Stimulated activated CD4-positive, alpha-beta T cell treated with anti-CD3 and anti-CD28 coated beads, TNF-alpha, amount 100 ng/mL, for 24 hours (primary cell): ENCODE measurements at places on chromosomes 11 and 22.

- DNase-seq, result no peak
Measured at GRCh38 chr11:130448416-130449309, at the start of gene ADAMTS15. TSS of gene ADAMTS15 (plus strand) at chr11:130448645. CDS start at chr11:130448974, 329 bp downstream.

GRCh38 chr11:9276571-9276970 is 11.4 kb upstream of the DENND5A start:
- no peak for DNase-seq

DNA sequence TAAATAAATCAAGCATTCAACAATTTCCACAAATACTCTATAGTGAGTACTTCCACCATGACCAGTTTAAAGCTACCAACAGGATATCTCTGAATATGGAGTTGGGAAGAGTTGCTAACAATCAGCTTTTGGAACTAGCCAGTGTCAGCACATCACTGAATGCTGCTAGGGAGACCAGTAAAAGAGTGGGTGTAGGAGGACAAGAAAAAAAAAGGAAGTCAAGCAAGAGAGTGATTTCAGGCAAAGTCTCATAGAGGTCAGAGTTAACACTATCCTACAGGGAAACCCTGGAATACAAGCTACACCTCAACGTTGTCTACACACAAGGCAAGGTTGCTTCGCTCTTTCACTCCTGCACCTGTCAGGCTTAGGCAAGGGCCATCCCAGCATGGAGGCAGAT is 24.2 kb downstream of the EIF3F start:
- DNase-seq, result no peak

- no peak for DNase-seq
Measured at GRCh38 chr11:488062-488461, 19.0 kb downstream of the RNH1 start.

- no peak for DNase-seq
Measured at GRCh38 chr11:2518111-2518982, 73.5 kb downstream of the KCNQ1 start.

DNA sequence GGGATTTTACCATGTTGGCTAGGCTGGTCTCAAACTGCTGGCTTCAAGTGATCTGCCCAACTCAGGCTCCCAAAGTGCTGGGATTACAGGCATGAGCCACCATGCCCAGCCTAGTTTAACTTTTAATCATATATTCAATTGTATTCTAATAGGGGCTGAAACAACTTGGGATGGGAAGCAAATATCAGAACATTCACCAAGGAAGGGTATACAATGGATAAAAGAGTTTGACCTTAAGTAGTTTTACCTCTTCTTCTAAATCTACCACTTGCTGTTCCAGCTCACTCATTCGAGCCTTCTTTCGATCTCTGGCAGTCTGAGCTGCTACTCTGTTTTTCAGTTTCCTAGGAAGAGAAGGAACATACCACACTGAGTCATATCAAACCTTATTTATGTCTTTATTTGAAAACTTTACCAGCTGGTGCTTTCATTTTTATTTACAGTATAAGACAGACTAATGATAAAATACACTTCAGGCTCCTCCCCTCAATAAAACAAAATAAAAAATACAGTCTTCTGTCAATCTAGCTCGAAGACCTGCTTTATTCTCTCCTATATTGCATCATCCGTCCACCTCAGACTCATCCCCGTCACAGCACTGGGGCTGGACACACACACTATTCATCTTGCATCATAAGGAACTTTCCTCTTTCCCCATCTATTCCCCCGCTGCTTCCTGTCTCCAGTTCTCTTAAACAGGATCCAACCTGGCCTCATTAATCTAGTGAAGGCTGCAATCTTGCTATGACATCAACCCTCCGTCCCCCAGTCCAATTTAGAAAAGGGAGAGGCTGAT is 1.4 kb downstream of the XBP1 start:
- no peak for DNase-seq

- DNase-seq, result no peak
Measured at GRCh38 chr11:130243816-130244215, 70.9 kb downstream of the ZBTB44 start.

DNA sequence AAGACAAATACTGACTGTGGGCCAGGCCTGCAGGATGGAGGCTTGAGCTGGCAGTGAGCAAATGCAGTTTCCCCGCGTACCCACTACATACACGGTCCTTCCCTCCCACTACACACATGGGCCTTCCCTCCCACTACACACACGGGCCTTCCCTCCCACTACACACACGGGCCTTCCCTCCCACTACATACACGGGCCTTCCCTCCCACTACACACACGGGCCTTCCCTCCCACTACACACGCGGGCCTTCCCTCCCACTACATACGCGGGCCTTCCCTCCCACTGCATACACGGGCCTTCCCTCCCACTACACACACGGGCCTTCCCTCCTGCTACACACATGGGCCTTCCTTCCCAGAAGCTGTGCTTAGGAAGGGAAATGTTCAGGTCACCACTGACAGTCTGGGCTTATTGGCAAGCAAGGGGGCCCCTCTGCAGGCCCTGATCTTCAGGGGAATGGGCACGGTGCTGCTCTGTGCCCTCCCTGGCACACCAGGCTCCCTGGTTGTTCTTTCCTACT is 10.8 kb downstream of the DNAL4 start:
- no peak for DNase-seq

GRCh38 chr11:1289211-1289935 is 20.1 kb downstream of the TOLLIP start:
- DNase-seq, result no peak

DNA sequence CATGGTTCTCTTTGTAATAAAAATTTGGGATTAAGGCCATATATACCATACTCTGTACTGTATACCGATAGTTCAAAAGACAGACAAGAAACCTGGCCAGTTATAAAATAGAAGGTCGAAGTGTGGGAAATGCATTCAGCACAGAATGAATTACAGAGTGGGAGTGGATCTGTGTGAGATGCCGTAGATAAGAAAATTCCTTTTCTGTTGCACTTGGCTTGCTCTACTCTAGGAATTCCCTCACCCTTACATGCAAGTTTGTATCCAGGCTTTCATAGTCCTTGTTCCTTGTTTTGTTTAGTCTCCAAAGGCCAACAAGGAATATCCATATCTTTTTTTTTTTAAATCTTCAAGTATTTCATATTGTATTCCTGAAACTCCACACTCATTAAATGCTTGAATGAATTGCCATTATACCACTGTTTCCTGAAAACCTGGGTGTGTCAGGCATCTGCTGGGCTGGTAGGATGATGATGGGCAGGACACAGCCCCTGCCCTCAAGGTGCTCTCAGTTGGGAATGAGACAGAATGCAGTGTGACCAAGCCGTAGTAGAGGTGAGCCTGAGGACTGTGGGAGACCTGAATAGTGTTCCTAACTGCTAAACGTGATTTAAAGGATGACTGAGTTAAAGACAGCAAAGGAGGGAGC is 53.5 kb downstream of the TEAD1 start:
- no peak for DNase-seq

DNA sequence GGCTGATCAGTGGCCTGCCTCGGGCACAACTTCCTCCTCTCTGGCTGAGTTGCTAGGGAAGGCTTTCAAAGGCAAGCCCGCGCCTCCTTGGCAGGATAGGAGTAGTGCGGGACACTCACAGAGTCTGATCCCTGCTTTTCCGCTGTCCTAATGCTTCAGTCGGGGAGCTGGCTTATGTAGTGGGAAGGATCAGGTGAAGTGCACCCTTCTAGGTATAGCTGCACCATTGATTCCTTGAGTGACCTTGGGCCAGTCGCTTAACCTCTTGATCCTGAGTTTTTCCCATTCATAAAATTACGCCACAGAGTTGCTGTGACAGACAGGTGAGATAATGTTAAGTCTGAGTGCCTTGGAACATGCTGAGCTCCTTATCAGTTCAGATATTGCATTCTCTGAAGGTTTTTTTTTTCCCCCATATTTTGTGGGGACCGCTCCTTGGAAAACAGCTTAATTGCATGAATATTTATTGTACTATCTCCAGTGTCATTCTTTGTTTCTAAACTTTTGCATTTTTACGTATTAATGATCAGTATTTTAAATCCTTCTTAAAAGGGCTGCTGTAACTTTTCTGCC is 961 bp downstream of the IPO7 start:
- DNase-seq, result no peak

DNA sequence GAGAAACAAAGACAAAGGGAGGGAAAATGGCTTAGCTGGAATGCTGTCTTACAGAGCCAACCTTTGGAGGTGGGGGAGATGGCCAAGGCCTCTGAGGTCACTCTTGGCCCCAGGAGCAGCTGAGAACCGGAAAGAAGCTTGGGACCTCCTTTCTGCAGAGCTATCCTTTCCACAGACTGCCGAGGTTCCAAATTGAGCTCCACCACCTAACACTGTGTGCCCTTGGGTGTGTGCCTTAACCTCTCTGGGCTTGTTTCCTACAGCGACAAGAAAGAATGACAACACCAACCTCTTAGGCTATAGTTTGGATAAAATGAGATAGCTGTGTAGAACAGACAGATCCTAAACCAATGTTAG is 23.2 kb downstream of the RTN4RL2 start:
- DNase-seq, result no peak

DNA sequence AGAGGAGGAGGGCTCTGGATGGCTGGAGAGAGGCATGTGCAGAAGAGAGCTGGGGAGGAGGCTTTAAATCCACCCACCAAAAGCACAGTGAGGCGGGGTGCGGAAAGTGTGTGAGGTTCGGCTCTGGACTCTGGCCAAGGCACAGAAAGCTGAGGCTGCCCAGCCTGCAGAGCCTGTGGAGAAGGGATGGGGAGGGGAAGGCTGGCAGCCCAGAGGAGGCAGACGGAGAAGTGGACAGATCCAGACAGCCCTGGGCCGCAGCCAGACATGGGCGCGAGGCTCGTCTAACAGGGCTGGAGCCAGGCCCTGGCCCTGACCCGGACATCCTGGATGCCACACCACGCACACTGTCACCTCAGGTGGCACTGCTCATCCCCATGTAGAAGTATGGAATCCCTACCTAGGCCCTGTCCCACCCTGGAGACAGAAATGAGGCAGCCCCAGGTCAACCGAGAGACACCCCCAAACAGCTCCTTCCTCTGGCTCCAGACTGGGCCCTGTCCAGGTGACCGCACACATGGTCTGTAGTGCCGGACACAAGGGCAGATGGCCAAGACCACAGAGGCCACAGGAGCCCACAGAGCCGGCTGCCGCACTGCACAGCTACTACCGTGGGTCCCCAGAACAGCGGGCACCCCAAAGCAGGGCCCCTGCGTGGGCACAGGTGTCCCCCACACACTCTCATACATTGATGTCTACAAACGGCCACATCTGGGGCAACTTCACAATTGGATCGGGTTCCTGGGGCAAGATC is 16.6 kb upstream of the MOB2 start:
- no peak for DNase-seq

DNA sequence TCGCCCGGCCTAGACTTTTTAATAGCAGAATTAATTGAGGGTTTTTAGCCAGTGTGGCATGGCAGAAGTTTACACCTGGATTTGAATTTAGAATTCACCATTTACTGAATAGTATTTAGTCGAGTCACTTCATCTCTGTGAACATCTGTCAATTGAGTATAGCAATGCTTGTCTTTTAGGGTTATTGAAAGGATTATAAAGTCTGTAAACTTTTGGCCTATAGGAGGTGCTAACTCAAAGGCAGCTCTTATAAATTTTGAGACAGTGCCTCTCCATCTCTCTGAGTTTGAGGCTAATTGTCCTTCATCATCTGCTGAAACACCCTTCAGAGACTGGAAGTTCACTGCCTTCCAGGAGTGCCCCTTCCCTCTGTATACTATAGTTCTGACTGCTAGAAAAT is 205.0 kb downstream of the NELL1 start:
- no peak for DNase-seq

- DNase-seq, result no peak
Measured at GRCh38 chr11:134070342-134070845, 1.5 kb downstream of the JAM3 start.

DNA sequence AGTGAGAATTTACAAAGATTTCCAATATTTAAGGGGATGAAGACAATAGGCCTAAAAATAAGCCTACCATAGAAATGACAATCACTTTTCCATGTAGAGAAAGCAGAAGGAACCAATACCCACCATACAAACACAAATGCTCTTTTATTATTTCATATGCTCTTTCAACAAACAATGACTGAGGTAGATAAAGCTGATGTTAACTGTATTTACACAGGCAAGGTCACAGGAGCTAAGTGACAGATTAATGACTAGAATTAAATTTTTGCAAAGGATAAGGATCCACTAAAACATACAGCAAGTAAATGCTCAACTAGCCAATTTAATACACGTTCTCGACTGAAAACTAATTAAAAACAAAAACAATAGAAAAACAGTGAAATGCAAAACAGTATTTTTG is 34.2 kb downstream of the PICALM start:
- DNase-seq, result no peak

DNA sequence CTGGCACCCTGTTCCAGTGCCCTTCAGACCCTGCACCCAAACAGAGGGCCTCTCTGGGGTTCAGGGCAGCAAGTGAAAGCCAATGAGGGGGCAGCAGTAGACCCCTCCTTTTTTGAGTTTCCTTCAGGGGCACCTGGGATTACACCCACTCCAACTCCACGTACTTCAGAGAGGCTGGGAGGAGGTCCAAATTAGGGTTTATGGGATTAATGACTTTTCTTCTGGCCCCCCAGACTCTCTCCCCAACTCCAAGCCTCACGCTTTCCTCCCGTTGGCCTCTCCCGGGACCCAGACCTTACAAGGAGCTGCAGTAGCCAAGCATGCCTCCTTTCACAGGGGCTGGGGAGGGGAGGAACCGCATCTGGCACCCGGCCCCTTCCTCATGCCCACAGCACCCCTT is 101.7 kb downstream of the NECTIN1 start:
- no peak for DNase-seq

GRCh38 chr11:128908391-128909246 is 17.5 kb downstream of the KCNJ5 start:
- no peak for DNase-seq

- DNase-seq, result no peak
Measured at GRCh38 chr22:23207729-23208393, 27.6 kb downstream of the BCR start.

- no peak for DNase-seq
Measured at GRCh38 chr22:17233348-17234043, 14.3 kb upstream of the ADA2 start.

- DNase-seq, result no peak
Measured at GRCh38 chr22:35547987-35548721, 7.5 kb downstream of the RASD2 start.

DNA sequence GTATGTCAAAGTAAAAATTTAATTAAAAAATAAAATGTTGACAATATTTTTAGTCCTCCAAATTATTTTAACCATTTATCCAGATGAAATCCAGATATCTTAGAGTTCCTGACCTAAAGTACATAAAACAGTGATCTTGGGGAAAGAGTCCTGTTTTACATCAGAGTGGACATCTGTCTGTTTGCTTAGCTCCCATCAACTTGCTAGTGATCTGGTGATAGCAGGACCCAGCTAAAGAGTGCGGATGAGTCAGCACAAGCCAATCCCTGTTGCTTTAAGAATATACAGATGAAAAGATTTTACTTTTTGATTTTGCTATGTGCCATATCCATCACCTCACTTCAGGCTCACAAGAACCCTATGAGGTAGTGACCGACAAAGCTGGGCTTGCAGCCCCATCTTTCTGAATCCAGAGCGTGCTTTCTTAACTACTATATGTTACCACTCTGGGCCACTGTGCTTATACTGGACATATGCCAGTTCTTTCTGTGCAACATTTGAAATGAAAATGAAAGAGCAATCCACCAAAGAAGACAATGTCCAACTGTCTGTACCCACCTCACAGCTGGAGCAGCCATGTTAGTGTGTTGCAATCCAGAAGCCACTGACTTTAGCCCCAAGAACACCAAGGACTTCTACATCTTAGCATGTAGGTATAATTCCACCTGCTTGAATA is 167.6 kb upstream of the SESN3 start:
- no peak for DNase-seq
